Stimulated activated CD4-positive, alpha-beta T cell treated with anti-CD3 and anti-CD28 coated beads, Interleukin-1b, Interleukin-23, amount 100 ng/mL, for 1 hour (primary cell): ENCODE measurements at places on chromosomes 3 and 15.

GRCh38 chr15:77985931-77986480, 91.5 kb downstream of the TBC1D2B start:
- DNase-seq: no peak

- DNase-seq: no peak
Observed at GRCh38 chr3:59607656-59608055, 557.8 kb upstream of the CFAP20DC start.

GRCh38 chr15:41585127-41586047, 26.4 kb downstream of the TYRO3 start:
- peak; percentile 22 for DNase-seq

- DNase-seq: no peak
Observed at GRCh38 chr15:93031103-93031464, 57.9 kb downstream of the RGMA start.

- DNase-seq: no peak
Observed at GRCh38 chr15:96209285-96209735, 121.2 kb upstream of the NR2F2 start.

GRCh38 chr3:119600732-119601131, 3.0 kb downstream of the PLA1A start:
- DNase-seq: no peak

DNA sequence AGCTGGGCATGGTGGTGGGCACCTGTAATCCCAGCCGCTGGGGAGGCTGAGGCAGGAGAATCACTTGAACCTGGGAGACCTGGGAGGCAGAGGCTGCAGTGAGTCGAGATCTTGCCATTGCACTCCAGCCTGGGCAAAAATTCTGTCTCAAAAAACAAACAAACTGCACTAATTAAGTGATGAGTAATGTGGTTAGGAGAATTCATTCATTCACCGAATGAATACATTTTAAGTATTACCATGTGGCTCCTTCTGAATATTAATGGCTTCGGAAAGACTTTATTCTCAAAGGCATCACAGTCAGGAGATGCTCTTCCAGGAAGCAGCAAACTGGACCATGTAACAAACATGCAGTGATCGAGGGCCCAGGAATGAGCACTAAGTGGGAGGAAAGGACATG, 23.6 kb downstream of the SPTSSB start:
- DNase-seq: no peak

DNA sequence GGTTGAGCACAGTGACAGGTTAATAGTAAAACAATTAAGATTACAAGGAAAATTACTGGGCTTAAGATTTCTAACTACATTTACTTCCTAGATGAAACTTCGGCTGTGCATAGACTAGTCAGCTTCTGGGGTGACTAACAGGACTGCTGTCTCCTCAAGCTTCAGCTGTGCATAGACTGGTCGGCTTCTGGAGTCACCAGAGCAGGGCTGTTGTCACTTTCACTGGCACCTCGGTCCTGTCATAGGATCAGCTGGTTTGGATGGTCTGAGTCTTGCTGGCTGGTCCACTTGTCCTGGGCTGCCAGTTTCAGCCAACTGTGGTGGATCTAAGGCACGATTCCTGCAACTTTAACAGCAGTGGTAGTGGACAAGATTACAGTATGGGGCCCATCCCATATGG, 23.9 kb upstream of the ACAD9 start:
- no peak for DNase-seq

GRCh38 chr3:29515451-29515850, 234.6 kb downstream of the RBMS3 start:
- no peak for DNase-seq

DNA sequence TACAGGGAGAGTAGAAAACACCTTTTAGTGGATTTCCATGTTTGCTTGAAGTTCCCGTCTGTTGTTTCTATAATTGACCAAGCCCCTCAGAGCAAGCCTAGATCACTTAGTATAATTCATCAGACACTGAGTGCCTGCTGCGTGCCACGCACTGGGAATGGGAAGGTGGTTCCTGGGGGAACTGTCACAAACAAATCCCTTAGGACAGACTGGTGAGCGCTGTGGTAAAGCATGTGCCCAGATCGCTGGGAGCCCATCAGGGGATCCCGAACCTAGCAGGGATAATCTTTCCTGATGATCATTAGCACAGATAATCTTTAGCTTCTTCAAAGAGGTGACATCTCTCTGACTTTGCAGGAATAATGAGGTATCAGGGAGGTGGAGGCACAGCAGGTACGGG, 9.6 kb downstream of the MRPS11 start:
- no peak for DNase-seq

- peak; percentile 9 for DNase-seq
Observed at GRCh38 chr3:121431726-121432517, 113.9 kb downstream of the POLQ start.

GRCh38 chr15:82040862-82041261, 5.0 kb downstream of the MEX3B start:
- DNase-seq: no peak

- DNase-seq: no peak
Observed at GRCh38 chr3:152688313-152688712, 146.6 kb upstream of the P2RY1 start.

DNA sequence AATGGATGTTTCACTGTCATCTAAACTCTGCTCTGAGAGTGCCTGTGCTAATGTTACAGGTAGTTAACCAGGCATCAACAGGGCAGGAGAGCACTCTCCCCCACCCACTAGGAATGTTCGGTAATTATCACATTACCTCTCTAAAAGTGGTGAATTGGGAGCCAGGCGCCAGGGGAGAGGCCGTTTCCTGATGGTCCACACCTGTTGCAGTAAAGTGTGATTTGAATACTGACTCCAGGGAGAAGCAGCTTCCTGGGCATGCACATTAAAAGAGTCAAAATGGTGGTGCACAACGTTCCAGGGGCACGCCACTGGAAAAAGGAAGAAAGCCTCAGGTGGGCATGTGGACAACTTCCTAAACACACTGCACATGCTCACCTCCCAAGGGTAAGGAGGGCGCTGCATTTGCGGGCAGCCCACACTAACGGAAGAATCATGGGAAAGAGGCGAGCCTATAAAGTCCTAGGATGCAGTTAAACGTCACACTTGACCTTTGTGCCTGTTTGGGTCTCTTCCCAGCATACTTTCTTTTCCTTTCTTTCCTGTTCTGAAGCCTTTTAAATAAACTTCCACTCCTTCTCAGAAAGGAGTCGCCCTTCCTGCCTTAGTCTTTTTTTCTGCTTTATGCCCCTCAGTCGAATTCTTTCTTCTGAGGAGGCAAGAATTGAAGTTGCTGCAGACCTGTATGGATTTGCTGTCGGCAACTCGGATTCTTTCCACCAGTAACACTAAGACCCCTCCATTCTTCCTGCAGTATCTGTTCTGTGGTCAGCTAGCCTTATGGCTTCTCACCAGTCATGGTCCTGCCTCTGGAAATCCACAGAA, 28.9 kb upstream of the GPD1L start:
- DNase-seq: no peak

GRCh38 chr3:13289771-13290285, 130.3 kb downstream of the NUP210 start:
- DNase-seq: no peak

- no peak for DNase-seq
Observed at GRCh38 chr3:113086560-113087461, 96.0 kb downstream of the GTPBP8 start.

- no peak for DNase-seq
Observed at GRCh38 chr3:115218859-115219258, 71.8 kb upstream of the ZBTB20 start.

DNA sequence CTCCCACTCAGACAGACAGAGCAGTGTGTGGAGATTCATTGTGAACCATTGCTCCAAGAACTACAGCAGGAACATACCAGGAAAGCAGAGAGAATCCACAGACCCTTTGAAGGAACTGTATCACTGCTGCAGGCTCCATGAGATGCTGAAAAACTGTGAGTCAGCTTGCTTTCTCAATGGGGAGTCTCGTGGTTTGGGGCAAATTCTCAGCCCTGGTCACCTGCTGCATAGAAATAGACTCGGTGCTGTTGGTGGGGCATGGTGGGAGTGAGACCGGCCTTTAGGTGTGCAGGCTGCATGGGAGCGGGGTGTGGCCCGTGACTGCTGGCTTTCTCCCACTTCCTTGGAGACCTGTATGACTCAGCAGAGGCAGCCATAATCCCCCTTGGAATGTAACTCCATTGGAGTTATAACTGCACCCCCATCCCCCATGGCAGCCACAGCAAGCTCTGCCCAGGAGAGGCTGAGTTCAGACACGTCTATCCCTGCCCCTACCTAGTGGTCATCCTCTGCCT, 35.6 kb downstream of the ALCAM start:
- no peak for DNase-seq

GRCh38 chr3:157174649-157175498, 14.9 kb upstream of the CCNL1 start:
- DNase-seq: peak; percentile 97

DNA sequence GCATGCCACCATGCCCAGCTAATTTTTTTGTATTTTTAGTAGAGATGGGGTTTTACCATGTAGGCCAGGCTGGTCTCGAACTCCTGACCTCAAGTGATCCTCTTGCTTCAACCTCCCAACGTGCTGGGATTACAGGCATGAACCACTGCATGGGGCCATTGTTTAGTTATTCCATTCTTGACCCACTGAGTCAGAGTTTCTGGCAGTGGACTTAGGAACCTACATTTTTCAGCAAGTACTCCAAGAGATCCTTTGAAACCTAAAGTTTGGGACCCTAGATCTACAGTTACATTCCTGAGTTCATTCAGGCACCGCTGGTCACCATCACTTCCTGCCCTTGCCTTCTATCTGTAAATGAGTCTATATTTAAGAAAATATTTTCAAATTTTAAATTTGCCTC, 1.4 kb upstream of the TNFSF10 start:
- DNase-seq: no peak

DNA sequence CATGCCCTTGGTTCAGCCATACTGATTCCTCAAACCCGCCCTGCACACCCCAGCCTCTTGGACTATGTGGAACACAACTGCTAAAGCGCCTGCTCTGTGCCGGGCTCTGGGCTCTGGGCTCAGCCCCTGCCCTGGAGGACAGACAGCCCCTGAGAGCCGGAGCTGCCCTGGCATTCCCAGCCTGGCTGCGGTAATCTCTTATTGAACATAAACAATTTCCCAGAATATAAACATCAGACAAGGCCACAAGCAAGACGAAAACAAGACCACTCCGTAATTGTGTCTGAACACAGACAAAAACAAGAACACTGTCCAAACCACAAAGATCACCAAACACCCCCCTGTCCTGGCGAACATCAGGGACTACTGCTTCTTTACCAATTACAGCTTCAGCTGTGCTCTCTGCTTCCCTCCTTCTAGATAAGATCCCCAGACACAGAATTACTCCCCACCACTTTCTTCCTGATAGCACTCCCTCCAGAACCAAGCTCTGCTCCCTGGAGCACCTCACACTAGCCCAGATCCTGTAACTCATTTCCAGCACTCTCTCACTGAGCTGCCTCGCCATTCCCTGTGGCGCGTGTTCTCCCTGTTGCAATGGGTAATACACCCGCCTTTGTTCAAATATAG, 57.1 kb upstream of the TLE3 start:
- DNase-seq: no peak

DNA sequence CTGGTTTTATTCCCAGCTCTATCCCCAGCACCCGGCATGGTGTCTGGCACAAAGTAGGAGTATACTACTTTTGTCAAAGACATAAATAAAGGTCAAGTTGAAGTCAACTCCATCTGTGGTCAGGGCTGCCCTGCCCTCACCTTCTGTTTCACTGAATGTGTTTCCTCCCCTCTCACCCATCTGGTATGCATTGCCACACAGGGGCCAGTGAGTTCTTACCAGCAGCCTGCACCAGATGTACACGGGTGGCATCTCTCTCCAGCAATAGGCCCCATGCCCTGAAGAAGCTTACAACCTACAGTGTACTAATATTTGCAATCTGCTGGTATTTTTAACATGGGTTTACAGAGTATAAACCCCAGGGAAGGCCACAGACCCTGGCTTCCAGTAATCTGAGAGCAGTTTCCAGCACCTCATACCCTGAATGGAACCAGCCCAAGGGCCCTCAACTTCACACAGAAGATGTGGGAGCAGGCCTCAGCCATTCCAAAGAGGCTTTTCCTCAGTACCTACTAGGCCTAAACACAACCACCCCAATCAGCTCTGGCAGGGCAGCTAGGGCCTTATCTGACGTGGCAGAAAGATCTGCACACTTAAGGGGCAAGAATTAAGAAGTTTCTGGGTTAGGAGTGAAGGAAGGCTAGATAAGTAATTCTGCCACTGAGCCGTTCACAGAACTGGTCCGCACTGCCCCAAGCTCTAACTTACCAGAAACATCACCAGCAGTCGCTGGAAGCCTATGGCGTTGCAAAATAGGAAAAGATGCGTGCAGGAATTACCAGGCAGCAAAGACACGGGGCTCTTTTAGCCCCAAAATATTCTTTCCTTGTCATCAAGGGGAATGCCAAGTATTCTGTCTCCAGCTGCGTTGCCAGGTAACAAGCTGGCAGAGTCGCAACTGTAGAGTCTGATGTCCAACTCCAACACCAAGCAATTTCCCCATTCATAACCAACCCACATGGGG, 2.1 kb downstream of the IDH2 start:
- no peak for DNase-seq

DNA sequence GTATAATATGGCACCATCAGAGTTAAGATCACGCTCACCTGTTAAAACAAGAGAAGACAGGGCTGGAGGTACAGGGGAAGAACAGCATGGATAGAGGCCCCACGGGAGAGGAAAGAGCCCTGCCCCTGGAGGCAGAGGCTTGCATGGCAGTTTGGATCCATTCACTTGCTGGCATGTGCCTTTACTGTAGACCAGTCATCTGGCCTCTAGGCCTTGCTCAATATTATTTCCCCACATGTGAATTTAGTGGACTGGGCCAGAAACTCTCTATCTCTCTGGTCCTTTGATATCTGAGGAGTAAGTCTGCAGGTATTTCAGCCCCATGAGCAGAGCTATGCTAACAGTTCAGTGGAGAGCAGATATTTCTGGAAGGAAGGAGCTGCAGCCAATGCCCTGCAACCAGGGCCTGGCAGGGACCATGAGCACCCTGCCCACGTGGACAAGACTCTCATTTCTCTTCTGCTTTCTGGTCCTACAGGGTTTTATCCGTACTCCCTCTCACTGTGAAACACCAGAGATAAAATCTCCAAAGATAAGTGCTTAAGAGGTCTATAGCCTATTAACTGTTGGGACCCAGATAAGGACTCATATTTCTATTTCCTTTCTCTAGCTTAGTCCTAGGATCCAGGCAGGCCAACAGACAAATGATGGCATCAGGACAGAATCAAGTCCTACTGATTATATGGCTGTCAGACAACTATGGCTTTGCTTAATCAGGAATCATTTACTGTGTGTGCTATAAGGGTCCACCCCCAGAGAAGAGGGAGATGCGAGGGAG, 65.0 kb downstream of the CLDN11 start:
- no peak for DNase-seq

GRCh38 chr15:28943146-28943545, 57.4 kb downstream of the APBA2 start:
- no peak for DNase-seq
